ENCODE measurements at places on chromosomes 3 and 15.

DNA sequence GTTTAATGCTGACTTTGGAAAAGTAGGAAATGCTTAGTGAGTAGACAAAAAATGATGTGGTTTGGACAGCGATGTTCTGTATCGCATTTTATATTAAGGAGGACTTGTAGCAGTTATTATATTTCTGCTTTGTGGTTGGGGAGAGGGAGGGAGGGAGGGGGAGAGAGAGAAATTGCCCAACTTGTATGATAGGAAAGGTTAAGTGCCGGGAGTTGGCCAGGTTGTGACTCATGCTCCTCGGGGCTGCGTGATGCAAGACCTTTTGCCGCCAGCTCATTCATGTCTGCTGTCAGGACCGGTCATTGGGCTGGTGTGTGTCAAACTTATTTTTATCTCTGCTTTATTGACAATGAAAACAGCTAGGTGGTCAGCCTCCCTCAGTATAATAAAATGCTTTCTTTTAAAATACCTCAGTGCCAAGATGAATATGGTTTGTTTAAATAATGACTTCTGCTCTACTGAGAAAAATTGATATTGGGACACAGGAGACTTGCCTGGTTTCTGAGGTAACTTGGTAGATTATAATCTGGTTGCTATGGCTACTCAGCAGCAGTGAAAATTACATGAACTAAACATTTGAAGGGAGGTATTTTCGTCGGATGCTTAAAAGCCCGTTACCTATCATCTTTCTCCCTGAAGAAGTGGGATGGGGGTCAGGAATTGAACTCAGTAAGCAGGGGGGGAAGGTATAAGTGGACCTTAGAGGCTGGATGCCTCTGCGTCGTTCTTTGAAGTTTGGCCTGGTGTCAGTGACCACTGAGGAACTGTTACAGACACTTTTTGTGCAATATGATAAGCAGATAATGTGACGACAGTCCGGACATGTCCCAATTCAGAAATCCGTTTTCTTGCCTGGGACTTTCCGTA, 90.7 kb downstream of the FNDC3B start:
- peak; percentile 39 for DNase-seq
- no peaks in the 10 kb centered on the region for H3K36me3 ChIP-seq
- H3K27me3 ChIP-seq: no peaks in the 10 kb centered on the region
- H3K27ac ChIP-seq: peak overlapping the region; percentile 76
- no peak overlapping the region for H3K4me3 ChIP-seq

GRCh38 chr3:143360244-143360643, 240.7 kb downstream of the CHST2 start:
- no peak overlapping the region for H3K4me3 ChIP-seq
- no peak for DNase-seq
- no peaks in the 10 kb centered on the region for H3K36me3 ChIP-seq
- peaks cover 5% of the 10 kb centered on the region for H3K4me1 ChIP-seq

- peak overlapping the region; percentile 70 for H3K4me3 ChIP-seq
- no peak overlapping the region for H3K27ac ChIP-seq
- peak; percentile 32 for DNase-seq
- no peaks in the 10 kb centered on the region for H3K36me3 ChIP-seq
- peaks cover 43% of the 10 kb centered on the region for H3K4me1 ChIP-seq
Observed at GRCh38 chr15:74955796-74956647, 550 bp downstream of the RPP25 start.

DNA sequence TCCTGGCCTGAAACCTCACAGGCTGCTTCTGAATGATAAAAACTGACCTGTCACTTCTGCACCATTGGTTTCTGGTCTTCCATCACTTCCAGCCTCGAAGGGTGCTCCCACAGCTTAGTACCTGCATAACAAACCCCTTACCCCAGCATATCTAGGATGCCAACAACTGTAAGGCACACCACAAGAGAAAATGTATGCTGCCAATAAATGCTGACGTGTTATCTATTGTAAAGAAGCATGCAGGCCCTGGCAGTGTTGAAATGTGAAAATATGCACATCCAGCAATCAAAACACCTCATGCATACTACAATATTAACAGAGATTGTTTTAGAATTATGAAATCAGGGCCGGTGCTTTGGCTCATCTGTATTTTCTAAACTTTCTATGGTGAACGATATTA, 242.0 kb upstream of the NSMCE3 start:
- no peak overlapping the region for H3K4me3 ChIP-seq
- no peak for DNase-seq
- no peaks in the 10 kb centered on the region for H3K4me1 ChIP-seq
- H3K36me3 ChIP-seq: no peaks in the 10 kb centered on the region
- H3K27me3 ChIP-seq: no peaks in the 10 kb centered on the region

- no peaks in the 10 kb centered on the region for H3K27me3 ChIP-seq
- no peak overlapping the region for H3K27ac ChIP-seq
- DNase-seq: no peak
- H3K4me3 ChIP-seq: no peak overlapping the region
Observed at GRCh38 chr15:88246081-88246480, 10.5 kb downstream of the NTRK3 start.

- no peak overlapping the region for H3K4me3 ChIP-seq
- no peak for DNase-seq
- H3K4me1 ChIP-seq: peaks cover 35% of the 10 kb centered on the region
- no peaks in the 10 kb centered on the region for H3K27me3 ChIP-seq
- H3K36me3 ChIP-seq: no peaks in the 10 kb centered on the region
Observed at GRCh38 chr15:78880813-78881212, 8.1 kb downstream of the MORF4L1 start.

GRCh38 chr15:35182841-35183479, 97.9 kb upstream of the NANOGP8 start:
- no peaks in the 10 kb centered on the region for H3K27me3 ChIP-seq
- H3K4me3 ChIP-seq: no peak overlapping the region
- no peaks in the 10 kb centered on the region for H3K36me3 ChIP-seq
- H3K4me1 ChIP-seq: no peaks in the 10 kb centered on the region

GRCh38 chr3:198071602-198072287, 111.7 kb downstream of the LMLN start:
- no peak for DNase-seq
- H3K27ac ChIP-seq: no peak overlapping the region
- H3K4me1 ChIP-seq: no peaks in the 10 kb centered on the region
- no peak overlapping the region for H3K4me3 ChIP-seq
- no peaks in the 10 kb centered on the region for H3K36me3 ChIP-seq
- H3K27me3 ChIP-seq: peaks cover 2% of the 10 kb centered on the region

DNA sequence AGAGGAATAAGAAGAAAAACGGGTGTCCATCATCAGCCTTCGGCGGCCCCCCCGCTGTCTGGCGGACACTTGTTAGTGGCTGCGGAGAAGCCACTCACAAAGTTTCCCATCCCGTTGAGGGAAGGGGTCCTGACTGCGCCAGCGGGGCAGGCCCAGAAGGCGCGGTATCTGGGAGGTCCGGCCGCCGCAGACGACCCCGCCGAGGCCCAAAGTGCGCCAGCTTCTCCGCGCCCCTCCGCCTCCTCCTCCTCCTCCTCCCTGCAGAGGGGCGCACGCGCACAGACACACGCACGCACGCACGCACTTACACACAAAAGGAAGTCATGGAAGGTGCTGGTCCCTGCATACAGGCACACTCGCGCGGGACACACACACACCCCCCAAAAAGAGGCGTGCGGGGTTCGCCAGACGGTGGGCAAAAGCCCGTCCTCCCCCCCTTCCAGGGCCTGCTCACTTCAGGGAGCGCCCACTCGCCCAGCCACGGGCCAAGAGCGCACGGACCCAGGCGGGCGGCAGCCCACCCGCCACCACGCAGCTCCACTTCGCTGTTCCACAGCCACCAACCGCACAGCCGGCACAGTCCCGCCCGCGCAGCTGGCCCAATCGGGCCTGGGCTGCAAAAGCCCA, 18.0 kb downstream of the ZNF148 start:
- H3K27ac ChIP-seq: peak overlapping the region; percentile 30
- peak overlapping the region; percentile 57 for H3K4me3 ChIP-seq
- peak; percentile 63 for DNase-seq
- H3K36me3 ChIP-seq: no peaks in the 10 kb centered on the region

- peaks cover 4% of the 10 kb centered on the region for H3K36me3 ChIP-seq
- no peak overlapping the region for H3K4me3 ChIP-seq
- no peak for DNase-seq
- H3K27me3 ChIP-seq: no peaks in the 10 kb centered on the region
Observed at GRCh38 chr3:44914936-44915335, 40.5 kb downstream of the TGM4 start.

DNA sequence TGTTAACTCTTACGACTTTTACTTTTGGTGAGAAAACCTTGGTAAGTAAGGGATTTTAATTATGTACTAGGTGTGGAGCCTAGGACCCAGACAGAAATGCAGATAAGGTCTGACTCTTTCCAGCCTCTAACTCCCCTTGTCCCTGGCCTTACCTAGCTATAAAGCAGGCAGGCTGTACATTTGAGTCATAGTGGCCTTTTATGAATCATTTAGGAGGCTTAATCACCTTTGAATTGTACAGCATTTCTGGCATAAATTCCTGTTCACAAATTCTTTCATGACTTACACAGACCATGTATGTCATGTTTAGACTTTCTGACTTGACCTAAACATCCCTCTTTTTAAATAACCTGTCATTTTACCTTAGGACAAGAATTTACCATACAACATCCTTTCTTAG, 47.4 kb downstream of the CHCHD4 start:
- no peaks in the 10 kb centered on the region for H3K27me3 ChIP-seq
- no peak overlapping the region for H3K27ac ChIP-seq
- no peaks in the 10 kb centered on the region for H3K36me3 ChIP-seq
- H3K4me3 ChIP-seq: no peak overlapping the region
- no peaks in the 10 kb centered on the region for H3K4me1 ChIP-seq

DNA sequence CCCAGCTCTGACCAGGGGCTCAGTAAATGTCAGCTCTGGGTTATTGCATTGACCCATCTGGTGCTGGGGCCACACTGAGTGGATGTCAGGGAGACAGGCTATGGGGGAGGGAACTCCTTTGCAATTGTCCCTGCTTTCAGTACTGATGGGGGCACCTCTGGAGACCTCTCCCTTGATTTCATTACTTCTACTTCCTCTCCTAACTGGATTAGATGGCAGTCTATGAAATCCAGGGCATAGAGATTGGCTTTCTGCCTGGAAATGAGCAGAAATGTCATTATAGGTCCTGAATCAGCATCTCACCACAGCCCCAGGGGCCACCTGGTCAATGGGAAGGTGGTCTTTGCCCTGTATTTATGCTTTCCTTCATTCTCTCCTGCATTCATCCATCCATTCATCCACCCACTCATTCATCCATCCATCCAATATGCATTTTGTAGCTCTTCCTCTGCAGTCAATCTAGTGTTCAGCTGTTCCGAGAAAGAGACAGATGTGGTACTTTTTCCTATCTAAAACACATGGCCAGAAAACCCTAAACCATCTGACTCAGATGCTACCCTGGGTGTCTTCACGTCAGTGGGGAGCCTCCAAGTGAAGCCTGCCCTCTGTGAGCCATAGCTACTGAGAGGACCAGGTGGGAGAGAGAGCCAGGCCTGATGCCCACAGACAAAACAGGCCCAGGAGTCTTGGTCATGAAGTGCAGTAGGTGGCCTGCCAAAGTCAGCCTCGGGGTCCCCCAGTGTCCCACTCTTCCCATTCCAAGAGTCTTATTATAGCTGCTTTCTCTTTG, 57.1 kb downstream of the CCDC33 start:
- DNase-seq: no peak
- no peak overlapping the region for H3K27ac ChIP-seq
- H3K4me3 ChIP-seq: no peak overlapping the region
- H3K4me1 ChIP-seq: no peaks in the 10 kb centered on the region

DNA sequence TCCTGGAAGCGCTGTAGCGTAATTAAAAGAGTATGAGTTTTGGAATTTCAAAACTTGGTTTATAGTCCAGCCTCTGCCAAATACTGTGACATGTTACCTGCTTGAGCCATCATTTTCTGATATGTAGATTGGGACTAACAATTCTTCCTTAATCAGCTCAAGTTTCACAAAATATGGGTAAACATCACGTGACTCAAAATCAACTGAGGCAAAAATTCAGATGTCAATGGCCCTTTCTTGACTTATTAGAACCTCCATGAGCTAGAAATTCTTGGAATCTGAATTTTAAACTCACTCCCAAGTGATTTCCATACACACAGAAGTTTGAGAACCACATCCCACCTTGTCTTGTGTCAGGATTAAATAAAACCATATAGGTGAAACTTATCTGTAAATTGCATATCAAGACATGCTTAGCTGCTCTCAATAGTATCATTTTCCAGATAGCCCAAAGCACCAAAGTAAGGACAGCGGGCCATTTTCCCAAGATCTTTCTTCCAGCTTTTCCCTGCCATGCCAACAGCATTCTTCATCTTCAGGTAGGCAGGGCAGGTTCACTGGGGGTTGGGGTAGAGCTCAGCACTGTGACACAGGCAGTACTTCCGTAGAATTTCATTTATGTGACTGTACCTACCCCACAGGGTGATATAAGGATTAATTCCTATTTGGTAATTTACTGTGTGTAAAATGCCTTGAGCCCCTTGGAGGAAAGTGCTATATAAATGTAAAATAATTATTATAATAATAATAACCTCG, 379.0 kb downstream of the TIGIT start:
- no peaks in the 10 kb centered on the region for H3K36me3 ChIP-seq
- no peak overlapping the region for H3K4me3 ChIP-seq
- H3K27me3 ChIP-seq: no peaks in the 10 kb centered on the region
- no peaks in the 10 kb centered on the region for H3K4me1 ChIP-seq
- no peak overlapping the region for H3K27ac ChIP-seq
- DNase-seq: no peak

DNA sequence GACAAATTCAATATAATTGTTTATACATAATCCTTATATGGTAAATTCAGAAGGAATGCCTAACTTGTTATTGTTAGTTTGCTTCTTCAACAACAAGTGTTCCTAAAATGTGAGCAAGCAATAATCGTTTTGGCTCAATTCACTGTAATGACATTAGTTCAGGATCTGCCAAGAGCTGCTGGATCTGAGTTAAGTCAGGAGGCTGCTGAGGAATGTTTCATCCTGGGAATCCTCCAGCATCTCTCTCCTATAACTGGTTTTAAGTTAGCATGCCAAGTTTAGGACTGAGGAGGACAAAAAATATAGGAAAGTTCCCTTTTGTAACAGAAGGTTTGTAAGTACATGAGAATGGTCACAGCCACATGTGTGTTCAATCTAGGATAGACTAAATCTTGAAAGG, 4.9 kb upstream of the GTF2A2 start:
- H3K4me1 ChIP-seq: peaks cover 6% of the 10 kb centered on the region
- DNase-seq: no peak
- H3K4me3 ChIP-seq: no peak overlapping the region
- peaks cover 29% of the 10 kb centered on the region for H3K36me3 ChIP-seq
- no peak overlapping the region for H3K27ac ChIP-seq

DNA sequence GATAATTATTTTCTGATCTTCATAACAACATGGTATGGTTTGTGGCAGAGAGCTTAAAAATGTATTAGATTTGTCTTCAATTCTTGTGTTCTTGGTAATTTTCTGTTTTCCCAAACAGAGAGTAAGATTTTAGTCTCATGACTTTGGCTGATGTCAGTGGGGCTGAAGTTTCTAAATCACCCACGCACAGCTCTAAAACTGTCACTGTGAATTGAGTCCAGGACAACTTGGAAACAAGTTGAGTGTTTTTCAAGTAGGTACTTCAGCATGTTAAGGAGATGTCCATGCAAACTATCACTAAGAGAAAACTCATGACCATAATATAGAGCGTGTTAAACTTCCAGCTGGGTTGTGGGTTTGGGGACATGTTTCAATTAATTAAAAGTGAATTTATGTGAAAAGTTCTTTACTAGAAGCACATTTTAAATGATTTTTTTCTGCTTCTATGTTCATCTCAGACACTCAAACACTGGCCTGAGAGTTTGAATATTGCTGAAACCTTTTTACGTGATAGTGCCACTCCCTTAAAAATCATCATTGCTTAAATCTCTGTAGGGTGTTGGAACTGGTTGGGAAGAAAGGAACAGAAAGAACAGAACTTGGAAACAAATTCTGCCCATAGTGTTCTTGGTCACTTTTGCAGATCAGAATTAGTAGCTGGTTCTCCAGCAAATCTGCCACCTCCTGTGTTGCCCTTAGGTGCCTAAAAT, 89.8 kb downstream of the KLHL25 start:
- peak overlapping the region; percentile 91 for H3K27ac ChIP-seq
- H3K27me3 ChIP-seq: no peaks in the 10 kb centered on the region
- no peak overlapping the region for H3K4me3 ChIP-seq
- peaks cover 3% of the 10 kb centered on the region for H3K36me3 ChIP-seq

All from T-cell (primary cell).